Tibial nerve (tissue), 4 donors: ENCODE measurements at places on chromosomes 11 and 22. TPM values are rescaled to one million over a fixed set of nuclear protein-coding genes. Genes with fewer than 3 reads are reported as not detected.

The CDKN1C gene
- 257 TPM for total RNA-seq

The SLC22A25 gene
- total RNA-seq, result not detected

The TMPRSS4 gene
- not detected for total RNA-seq

The LRRN4CL gene
- total RNA-seq, result 47.9 TPM

The HEPHL1 gene
- not detected for total RNA-seq

The IL17RA gene
- 24.6 TPM for total RNA-seq

The NCR3LG1 gene
- total RNA-seq, result 2.0 TPM

The GAB2 gene
- total RNA-seq, result 42.8 TPM

The SLC1A2 gene
- 0.22 TPM for total RNA-seq

The SHANK2 gene
- 1.7 TPM for total RNA-seq

The AIFM3 gene
- total RNA-seq, result 0.59 TPM

The PANX3 gene
- total RNA-seq, result not detected

The SLC35C1 gene
- 32.7 TPM for total RNA-seq

The GGTLC2 gene
- not detected for total RNA-seq

The TECTA gene
- 1.9 TPM for total RNA-seq

The ANO1 gene
- total RNA-seq, result 1.7 TPM

The KRTAP5-11 gene
- total RNA-seq, result not detected

The PGA5 gene
- total RNA-seq, result not detected

The KLHL35 gene
- total RNA-seq, result 11.1 TPM

The MMP12 gene
- total RNA-seq, result not detected
